ENCODE measurements at places on chromosomes 1 and 21.

DNA sequence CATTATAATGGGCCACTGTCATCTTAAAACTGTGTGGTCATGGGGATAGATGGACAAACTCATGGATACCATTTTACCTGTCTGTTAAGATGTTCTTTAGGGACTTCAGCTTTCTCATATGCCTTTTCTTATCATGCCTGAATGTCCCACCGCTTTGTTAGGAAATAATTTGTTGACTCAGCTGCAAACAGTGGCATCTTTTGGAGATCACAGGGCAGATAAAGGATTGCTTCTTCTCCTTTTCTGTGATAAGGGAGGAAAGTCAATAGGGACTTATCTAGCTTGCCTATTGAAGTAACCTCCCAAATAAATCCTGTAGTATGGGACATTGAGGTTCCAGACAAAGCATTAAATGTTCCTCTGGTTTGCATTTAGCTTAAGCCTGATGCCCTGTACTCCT is 79.8 kb upstream of the KIAA0040 start:
- no peak for DNase-seq

- no peak for DNase-seq
These were observed 3.3 kb upstream of the TOMM20 start for GRCh38 chr1:235131961-235132360.

DNA sequence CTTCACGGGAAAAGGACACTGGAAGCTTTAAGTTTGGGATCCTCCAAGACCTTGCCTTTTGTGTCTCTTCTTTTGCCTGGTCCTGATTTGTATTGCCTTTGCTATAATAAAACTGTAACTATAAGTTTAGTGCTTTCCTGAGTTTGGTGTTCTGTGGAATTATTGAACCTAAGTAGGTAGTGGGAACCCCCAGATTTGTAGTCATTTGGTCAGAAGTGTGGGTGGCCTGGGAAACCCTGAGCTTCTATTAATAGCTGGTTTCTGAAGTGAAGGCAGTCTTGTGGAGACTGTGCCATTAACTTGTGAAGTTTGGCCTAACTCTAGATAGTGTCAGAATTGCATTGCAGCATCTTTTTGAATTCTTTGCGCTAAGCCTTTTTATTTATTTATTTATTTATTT is 6.8 kb upstream of the MYCL start:
- DNase-seq = no peak

DNA sequence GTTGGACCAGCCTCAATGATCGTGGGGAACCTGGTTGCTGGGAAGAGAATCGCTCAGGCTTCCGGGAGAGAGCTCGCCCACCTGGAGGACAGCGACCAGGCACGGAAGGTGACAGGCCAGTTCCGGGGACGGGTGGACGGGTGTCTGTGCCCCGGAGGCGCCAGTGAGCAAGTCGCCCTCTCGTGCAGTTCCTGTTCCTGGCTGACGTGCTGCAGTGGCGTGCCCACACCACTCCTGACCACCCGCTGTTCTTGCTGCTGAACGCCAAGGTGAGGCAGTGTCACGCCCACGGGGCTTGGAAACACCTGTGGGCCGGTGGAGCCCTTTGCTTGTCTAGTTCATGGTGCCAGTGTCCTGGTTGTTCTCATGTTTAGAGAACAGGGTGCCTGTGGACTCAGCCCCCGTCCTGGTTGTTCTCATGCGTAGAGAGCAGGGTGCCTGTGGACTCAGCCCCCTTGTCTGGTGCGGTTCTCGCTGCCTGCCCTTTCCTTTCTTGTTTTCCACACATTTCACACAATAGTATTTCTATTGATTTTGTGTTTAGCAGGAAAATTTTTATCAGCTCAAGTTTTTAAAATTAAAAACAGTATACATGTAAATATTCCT is 53.1 kb downstream of the S100B start:
- no peak for DNase-seq

DNA sequence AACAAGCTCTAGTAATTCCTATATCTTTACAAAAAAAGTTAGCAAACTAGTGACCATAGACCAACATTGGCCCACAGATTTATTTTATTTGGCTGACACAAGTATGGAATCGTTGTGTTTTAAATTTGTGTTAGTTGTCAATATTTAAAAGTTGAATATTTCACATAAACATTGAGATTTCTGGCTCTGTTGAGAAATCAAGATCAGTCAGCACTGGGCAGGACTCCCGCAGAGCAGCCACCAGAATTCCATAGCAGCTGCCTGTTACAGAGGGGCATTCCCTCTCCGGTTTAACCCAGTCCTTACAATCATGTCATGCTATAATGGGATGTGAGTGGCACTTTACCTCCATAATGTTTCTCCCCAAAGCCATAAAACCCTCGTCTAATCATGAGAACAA is 79.2 kb upstream of the NRIP1 start:
- DNase-seq = no peak

GRCh38 chr1:90357995-90358394 is 359.1 kb downstream of the BARHL2 start:
- DNase-seq = no peak

- peak; percentile 77 for DNase-seq
These were observed 28.9 kb upstream of the EFCAB14 start for GRCh38 chr1:46747683-46748288.

- DNase-seq = no peak
These were observed 78.0 kb downstream of the PDE9A start for GRCh38 chr21:42731264-42732032.

DNA sequence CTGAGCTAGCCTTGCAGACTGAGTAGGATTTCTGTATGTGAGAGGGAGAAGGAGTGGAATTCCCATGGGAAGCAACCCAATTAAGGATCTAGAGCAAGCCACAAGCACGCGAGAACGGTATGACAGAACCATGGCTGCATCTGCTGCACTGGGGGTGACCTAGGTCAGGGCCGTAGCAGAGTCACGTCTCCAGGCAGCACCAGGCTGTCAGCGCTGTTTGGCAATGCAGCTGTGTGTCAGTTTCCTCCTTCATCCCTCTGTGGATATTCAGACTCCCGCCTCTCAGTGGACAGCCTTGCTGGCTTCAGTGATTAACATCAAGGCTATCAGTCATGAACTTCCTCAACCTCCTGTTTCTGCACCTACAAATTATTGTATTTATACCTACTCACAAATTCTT is 118.1 kb upstream of the PPP2R5A start:
- no peak for DNase-seq

DNA sequence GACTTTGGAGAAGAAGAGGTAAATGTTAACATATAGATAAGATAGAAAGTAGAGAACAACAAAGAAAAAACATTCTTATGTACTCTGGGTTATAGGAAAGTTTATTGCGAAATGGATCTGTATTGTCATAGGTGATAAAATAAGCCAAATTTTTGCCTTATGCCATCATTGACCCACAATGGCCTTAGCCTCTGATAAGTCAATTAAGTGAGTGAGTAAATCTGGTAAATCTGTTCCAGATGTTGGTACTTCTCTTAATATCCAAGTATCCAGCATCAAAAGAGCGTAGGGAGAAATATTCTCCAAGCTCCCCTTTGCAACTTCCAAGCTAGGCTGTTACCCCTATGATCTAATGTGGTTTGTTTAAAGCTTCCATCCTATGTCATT is 38.3 kb upstream of the CLCA4 start:
- no peak for DNase-seq

- no peak for DNase-seq
These were observed 10.9 kb downstream of the RASSF5 start for GRCh38 chr1:206518206-206518605.

- no peak for DNase-seq
These were observed 242.2 kb upstream of the ADGRL2 start for GRCh38 chr1:81558291-81559076.

GRCh38 chr1:212293579-212293978 is 8.4 kb downstream of the PPP2R5A start:
- peak; percentile 46 for DNase-seq

GRCh38 chr1:235468970-235469369 is 35.3 kb downstream of the B3GALNT2 start:
- DNase-seq = peak; percentile 9

GRCh38 chr1:204846546-204846945 is 24.1 kb upstream of the NFASC start:
- peak; percentile 12 for DNase-seq

- peak; percentile 30 for DNase-seq
These were observed 84.3 kb upstream of the VAV3 start for GRCh38 chr1:108049178-108049819.

- peak; percentile 69 for DNase-seq
These were observed 13.1 kb upstream of the EXO1 start for GRCh38 chr1:241834733-241835377.

DNA sequence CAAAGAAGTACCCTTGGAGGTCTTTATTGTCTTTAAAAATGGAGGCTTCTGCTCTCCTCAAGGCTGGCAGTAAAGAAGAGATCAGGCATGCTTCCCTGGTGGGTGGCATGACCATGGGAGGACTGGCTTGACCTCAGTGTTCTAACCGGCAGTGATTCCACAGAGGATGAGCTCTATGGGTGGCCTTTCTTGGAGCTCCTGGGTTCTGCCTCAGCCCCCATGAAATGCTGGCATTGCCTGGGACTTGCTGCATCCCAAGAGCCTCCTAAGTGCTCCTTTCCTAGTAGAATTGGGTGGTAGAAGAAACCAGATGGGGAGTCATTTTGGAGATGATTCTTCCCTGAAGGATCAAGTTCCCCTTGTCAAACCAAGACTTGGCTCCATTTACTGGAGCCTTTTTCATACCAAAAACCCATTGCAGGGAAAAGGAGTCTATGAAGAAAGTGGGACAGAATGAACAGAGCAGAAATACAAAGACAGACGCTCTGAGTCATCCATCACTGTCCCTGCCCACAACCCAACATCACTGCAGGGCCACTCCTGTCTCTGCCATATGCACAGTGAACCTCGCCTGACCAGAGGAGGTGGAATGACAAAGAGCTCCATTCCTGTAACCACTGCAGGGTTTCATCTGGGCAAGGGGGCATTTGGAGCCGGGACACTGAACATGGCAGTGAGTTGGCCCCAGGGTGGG is 42.4 kb downstream of the RIMS3 start:
- no peak for DNase-seq

DNA sequence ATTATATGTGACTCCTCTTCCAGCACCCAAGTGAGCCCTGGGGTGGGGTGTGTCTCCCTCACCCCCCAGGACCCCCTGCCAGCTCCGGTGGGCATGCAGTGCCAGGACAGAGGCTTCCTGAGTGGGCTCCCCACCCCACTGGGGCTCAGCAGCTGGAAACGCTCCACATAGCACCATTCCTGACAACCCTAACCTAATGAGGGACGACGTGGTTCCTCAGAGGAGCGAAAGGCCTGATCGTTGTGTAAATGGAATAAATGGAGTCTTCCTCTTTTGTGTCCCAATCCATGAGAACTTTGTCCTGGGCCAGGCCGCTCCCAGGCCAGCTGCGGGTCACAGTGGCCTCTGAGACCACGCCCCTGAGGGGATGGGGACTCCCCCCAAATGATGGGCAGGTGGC is 1.8 kb upstream of the TSPEAR start:
- no peak for DNase-seq

DNA sequence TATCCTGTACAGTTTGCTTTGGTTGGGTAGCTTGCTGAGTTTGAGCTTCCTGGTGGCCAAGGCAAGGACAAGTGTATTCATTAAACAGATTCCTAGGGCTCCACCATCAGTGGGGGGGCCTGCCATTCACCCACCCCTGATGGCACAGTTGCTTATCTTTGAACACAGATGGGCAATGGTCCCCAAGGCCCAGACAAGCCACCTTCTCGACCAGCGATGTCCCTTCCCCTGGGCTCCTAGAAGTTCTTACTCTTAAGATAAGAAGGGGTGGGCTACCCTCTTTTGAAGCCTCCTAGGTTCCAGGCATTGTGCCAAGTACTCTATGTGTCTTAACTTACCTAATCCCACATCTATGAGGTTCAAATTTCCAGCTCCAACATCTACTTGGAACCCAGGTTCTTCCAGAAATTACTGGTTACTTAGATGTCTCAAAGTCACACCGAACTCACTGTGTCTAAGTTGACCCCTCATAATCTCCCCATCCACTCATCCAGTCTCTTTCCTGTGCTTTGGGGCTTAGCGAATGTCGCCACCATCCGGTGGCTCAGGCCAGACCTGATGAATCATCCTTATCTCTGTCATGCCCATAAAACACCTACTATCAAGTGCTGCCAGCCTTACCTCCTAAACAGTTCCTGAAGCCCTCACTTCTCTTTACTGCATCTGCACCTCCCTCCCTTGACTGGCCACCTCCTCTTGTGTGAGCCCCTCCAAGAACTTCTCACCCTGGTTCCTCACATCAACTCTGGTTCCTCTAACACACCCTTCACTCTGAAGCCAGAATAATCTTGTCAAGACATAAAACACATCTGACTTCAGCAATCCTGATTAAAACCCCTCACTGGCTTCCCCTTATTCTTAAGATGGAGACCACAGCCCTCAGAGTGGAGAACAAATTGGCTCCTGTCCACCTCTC is 50.1 kb downstream of the KLHDC7A start:
- DNase-seq = peak; percentile 14

DNA sequence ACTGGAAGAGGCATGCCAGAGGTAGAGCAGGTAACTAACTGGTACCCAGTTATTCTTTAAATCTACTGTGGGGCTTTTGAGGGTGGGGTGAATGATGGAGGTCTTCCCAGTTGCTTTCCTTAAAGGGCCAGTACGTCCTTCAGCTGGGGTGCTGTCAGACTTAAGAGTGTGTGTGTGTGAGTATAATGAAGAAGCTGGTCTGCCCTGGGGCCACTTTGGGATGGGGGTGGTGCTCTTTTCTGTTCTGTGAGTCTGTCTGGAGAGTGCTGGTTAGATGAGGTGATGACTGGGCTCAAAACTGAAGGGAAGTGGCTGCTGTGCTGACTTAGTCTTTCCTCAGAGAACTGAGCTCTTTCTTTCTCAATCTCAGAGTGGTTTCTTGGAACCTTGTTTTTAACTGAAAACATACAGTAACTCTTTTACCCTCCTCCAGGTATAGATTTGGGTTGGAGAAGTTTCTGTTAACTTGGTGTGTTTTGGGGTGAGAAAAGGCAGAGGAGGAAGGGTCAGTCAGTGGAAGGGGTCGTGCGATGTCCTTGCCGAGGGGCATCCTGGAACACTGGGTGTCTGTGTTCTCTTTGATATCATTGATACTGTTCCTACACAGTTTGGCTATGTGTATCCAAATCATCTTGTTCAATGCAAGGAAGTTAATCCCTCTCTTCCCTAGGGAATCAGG is 746 bp downstream of the MACF1 start:
- peak; percentile 81 for DNase-seq

DNA sequence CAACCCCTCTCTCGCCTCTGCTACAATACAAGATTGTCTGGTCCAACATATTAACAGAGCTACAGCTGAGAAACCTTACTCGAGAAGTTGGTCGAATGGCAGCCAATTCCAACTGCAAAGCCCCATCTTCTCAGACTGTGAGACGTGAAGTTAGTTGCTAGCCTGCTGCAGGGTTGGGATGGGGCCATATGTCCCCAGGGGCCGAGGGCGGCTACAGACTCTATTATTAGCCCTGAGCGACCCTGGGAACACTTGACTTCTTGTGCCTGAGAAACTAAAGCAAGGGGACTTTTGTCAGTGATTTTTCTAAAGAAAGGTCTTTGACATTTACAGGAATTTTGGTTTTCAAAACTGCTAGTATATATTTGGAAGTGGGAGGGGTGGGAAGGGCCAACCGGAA is 13.7 kb downstream of the NCF2 start:
- no peak for DNase-seq

GRCh38 chr1:59079434-59080140 is 217.3 kb upstream of the FGGY start:
- no peak for DNase-seq

Data from SK-MEL-5 (cell line).